HL-60 (cell line): ENCODE measurements at places on chromosomes 11 and 22.

DNA sequence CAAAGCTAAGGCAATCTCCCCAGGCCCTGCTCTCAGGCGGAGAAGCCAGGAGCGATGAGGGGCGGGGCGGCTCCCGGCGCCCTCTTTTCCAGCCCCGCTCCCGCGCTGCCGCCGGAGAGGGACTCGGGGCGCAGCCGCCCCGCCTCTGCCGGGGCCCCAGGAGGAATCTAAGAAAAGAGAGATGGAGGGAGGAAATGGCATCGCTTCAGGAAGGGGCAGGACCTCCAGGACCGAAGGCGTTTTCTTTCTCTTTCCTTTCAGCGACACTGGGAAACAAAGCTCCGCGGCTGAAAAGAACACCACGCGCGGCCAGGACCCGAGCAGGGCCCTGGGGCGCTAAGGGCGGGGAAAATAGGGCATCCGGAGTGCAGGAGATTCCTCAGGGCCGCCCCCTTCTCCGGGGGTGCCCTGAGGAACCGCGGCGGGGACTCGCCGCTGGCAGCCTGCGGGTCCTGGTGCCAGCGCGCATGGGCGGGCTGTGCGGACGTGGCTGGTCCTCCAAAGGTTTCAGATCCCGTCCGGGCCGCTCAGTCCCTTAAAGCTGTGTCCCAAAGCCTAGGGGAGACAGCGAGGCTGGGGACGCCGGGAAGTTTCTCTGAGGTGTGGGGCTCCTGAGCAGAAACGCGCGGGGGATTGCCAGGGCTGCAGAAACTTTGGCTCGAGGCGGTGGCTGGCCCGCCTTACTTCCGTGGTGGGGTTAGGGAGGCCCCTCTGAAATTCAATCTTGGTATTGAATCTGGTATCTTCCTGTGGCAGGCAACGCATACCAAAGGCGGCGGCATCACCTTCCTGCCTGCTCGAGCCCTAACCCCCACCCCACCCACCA lies 2.8 kb upstream of the BSX start:
- DNase-seq = no peak

GRCh38 chr11:71221201-71221600 lies 31.2 kb downstream of the SHANK2 start:
- DNase-seq = no peak

GRCh38 chr11:84740050-84740449 lies 887.1 kb downstream of the DLG2 start:
- no peak for DNase-seq

DNA sequence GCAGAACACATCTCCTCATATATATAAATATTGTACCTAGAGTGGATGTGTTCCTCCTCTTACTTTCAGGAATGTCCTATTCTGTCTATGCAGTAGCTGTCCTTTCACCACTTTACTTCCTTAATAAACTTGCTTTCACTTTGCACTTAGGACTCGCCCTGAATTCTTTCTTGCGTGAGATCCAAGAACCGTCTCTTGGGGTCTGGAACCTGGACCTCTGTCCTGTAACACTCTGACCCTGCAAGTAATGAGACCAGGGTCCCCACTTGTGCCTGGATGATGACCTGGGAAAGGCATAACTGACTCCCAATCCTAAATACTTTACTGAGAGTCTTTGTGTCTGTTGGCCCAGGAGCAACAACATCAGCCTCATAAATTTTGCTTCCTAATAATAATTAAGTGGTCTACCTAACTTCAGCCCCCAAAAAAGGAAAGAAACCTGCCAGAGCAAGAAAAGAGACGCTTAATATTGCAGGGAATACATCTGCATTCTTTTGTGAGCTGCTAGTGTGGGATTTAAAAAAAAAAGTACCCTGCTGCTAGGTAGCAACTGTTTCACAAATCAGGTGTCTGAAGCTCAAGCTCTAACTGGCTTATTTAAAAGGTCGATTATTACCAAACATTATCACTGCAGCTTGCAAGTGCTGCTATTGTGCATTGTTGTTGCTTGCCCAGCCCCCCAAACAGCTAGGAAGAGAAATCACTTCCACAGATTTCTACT lies 69.3 kb downstream of the FAM168A start:
- no peak for DNase-seq

DNA sequence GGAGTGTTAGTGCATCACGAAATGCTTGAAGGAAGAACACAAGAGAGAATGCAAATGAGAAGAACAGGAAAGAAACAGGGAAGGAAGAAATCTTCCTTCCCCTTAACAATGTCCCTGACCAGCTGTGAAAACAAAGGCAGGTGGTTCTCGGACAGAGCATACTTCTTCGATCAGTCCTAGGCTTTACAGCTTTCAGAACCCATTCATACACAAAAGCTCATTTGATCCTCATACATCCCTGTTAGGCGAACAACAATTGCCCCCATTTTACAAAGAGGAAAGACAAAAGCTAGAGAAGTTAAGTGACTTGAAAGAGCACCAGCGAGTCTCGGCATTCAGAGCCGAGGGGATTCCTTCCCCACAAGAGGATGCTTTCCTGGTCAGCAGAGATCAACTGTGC lies 57.2 kb upstream of the LRRC55 start:
- no peak for DNase-seq

- DNase-seq = no peak
Measured at GRCh38 chr22:23302171-23303002, 122.1 kb downstream of the BCR start.

- DNase-seq = no peak
Measured at GRCh38 chr11:110125632-110126031, 32.4 kb downstream of the ZC3H12C start.

- DNase-seq = no peak
Measured at GRCh38 chr22:23387827-23388516, 192.1 kb downstream of the IGLL1 start.

GRCh38 chr22:46007003-46007847 lies 30.3 kb upstream of the WNT7B start:
- DNase-seq = peak; percentile 84

- no peak for DNase-seq
Measured at GRCh38 chr22:32600147-32600546, 125.5 kb downstream of the FBXO7 start.

DNA sequence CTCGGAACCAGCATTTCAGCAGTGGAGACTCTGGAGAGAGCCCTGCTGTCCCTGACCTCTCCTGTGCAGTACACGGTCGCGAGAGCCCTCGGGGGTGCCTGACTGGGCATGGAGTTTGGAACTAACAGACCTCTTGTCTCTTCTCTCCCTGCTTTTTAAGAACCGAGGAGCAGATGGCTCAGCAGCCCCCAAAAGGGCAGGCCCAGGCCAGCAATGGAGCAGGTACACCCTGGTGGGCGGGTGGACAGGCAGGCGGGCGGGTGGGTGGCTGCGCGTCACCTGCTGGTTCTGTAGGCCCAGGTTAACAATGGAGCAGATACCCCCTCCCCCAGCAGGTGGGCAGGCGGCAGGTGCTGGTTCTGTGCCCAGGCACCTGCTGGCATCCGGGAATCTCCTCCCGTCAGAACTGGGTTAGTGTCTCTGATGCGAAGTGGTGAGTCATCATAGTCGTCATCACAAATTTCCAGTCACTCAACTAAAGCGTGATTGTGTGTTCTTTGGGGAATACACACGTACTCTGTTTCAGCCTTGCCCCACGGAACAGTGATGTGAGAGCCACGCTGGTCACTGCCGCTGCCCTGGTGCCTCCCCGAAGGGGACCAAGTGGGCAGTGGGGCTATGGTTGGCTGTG lies 41.1 kb downstream of the GRAMD4 start:
- DNase-seq = no peak

DNA sequence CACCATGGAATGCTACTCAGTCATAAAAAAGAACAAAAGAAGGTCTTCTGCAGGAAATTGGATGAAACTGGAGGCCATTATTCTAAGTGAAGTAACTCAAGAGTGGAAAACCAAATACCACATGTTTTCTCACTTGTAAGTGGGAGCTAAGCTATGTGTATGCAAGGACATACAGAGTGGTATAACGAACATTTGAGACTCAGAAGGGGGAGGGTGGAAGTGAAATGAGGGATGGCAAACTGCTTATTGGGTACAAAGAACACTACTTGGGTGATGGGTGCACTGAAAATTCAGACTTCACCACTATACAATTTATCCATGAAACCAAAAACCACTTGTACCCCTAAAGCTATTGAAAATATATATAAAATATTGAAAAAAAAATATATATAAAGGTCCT lies 13.4 kb upstream of the CAT start:
- peak; percentile 65 for DNase-seq

DNA sequence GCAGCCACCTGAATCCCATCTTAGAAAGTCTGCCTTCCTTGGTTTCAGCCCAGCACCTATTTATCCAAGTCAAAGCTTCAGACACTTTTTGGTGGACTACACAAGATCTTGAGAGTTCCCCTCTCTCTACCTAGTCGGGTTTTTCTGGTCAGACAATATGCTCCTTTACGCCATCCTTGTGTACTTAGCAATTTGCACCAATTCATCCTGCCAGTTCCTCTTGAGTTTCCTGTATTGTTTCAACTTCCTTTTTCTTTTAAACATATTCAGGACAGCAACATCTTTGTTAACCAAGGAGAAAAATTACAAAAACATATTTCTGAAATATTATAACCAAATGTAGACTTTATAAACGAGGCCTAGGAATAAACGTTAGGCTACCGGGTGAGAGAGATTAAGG lies 368.2 kb upstream of the CADM1 start:
- DNase-seq = peak; percentile 36

- DNase-seq = no peak
Measured at GRCh38 chr22:28052825-28053269, 133.8 kb upstream of the PITPNB start.

GRCh38 chr22:29707010-29707409 lies 12.8 kb upstream of the CABP7 start:
- DNase-seq = no peak

DNA sequence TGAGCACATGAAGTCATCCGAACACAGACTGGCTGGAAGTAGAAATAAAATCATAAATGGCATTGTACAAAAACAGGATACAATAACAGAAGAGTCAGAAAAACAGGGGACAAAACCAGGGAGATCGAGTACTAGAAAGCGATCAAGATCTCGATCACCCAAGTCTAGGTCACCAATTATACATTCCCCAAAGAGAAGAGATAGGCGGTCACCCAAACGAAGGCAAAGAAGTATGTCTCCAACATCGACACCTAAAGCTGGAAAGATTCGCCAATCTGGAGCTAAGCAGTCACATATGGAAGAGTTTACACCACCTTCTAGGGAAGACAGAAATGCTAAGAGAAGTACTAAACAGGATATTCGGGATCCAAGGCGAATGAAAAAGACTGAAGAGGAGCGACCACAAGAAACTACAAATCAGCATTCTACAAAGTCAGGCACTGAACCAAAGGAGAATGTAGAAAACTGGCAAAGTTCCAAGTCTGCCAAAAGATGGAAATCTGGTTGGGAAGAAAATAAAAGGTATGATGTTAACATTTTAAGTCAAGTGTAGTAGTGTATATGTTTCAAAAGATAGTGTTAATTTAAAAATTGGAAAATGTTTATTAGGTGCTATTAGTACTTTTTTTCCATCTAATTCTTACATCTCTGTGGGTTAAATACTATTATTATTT lies 9.4 kb downstream of the PCF11 start:
- no peak for DNase-seq

DNA sequence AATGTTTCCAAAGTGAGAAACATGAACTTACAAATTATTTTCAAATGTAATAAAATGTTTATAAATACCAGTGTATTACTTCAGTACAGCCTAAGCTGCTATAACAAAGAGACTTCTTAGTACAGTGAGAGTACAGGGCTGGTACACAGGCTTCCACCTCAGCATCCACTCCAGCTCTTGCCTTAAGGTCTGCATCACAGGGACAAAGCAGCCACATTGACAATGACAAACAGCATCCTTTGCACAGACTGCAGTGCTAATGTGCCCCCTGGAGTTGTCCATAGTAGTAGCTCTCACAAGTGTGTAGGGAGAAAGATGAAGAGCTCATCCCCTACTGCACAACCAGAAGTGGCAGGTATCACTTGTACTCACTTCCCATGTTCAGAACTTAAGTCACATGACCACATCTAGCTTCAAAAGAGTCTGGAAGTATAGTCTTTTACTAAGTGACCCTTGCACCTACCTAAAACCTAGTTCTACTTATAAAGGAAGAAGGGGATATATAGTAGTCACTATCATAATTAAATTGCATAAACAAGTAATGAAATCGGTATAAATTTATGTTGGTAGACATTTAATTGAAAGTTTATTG lies 10.7 kb upstream of the LIPT2 start:
- no peak for DNase-seq

- no peak for DNase-seq
Measured at GRCh38 chr11:133388975-133389568, 143.2 kb downstream of the OPCML start.

GRCh38 chr11:30016588-30017363 lies at the start of gene KCNA4:
Gene KCNA4 (minus strand): TSS chr11:30017030. CDS start chr11:30012678, 4,352 bp downstream.
- DNase-seq = no peak

GRCh38 chr11:70755410-70756158 lies 357.3 kb downstream of the CTTN start:
- DNase-seq = peak; percentile 66

DNA sequence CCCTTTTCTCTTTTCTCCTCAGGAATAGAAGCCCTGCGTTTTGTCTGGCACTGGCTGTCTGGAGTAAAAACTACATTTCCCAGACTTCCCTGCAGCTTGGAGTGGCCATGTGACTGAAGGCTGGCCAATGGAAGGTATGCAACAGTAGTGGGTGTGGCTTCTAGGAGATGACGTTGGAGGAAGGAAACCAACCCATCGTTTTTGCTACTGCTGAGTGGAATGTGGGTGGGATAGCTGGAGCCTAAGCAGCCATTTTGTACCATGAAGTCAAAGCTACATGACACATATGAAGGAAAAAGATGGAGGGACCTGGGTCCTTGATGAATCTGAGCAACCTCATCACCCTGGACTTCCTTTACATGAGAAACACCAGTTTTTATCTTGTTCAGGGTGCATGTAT lies 19.6 kb downstream of the FGF3 start:
- no peak for DNase-seq

DNA sequence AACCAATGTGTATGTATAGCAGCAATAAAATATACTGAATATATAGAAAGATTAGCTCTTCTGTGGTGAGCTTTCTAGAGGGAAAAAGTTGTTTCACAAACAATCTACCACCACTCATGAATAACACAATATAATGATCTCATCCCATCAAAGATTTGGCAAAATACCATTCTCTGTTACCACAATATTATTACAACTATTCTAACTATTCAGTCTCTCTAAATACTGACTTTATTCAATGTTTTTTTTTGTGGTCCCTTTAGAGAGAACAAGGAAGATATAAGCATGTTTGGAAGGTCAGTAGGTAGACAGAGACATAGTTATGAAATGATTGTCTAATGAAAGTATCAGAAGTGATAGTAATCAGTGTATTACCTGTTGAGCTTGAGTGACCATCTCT lies 7.8 kb downstream of the CCDC90B start:
- no peak for DNase-seq

- no peak for DNase-seq
Measured at GRCh38 chr22:20249797-20250354, 18.2 kb downstream of the RTN4R start.
